ENCODE measurements at places on chromosomes 7 and 10.

DNA sequence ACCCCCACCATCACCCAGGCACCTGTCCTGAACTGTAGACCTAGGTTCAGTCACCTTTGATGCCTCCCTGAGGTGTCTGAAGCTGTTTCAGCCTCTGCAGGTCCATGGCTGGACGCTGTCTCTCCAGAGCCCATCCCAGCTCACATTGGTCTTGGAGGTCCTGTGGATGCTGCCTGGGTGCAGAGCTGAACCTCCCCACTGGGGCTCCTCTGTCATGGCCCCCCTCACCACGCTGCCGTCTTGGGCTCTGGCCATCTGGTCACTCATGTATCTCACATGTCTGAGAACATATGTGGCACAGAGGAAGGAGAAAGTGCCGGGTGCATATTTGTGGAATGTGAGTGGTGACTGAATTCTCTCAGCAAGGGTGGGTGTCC is 108.9 kb downstream of the NKX6-2 start:
- no peak for DNase-seq

DNA sequence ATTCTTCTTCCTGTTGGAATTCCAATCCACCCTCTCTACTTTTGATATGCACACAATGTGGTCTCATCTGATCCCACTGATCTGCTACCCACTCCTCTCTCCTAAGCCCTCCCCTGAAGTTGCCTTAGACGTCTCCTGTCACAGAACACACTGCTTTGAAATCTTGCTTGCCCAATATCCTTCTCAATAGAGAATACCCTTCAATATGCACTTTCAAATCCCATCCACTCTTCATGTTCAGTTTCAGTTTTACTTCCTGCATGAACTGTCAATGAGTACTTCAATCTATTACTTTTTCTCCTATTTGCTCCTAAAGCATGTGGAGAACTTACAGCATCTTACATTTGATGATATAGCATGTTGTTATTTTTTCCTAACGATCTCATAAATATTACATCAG is 93.5 kb downstream of the UPF2 start:
- no peak for DNase-seq

- no peak for DNase-seq
Observed at GRCh38 chr10:27997865-27998177, 1.1 kb downstream of the ODAD2 start.

GRCh38 chr7:53744403-53744760 is 708.9 kb downstream of the POM121L12 start:
- DNase-seq, result no peak

DNA sequence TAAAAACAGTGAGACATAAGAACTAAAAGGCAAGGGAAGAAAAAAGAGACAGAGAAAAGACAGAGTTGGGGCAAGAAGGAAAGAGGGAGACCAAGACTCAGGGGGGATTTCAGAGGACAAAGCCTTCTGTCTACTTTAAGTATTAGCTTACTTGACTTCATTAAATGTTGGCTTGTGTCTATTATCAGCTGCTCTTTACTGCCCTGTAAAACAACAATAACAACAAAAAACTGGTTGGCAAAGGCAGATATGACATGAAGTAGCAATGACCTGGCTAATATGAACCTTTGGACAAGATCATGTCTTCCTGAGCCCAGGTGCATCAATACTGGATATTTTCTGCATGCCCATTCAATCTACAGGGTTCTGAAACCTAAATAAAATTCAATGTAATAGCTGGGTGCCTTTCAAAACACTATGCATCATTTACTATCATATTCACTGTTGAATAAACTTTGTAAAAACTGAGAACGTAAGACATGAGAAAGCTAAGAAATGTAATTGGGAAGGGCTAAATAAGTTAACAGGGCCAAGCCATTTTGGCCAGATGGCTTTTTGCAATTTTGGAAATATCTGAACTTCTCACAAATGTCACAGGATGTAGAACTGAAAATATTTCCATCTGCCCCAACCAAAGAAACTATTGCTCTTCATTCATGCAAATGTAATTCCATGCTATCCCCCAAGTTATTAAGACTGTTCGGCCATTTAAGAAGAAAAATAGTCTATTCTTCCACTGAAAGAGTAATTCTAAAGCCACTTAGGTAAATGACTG is 49.4 kb downstream of the LRRN3 start:
- no peak for DNase-seq

Data from tongue (tissue), 3 donors.